ENCODE measurements at places on chromosomes 7 and 10.

GRCh38 chr10:124741922-124742412 is 2.2 kb downstream of the FAM53B start:
- ATAC-seq = no peak

DNA sequence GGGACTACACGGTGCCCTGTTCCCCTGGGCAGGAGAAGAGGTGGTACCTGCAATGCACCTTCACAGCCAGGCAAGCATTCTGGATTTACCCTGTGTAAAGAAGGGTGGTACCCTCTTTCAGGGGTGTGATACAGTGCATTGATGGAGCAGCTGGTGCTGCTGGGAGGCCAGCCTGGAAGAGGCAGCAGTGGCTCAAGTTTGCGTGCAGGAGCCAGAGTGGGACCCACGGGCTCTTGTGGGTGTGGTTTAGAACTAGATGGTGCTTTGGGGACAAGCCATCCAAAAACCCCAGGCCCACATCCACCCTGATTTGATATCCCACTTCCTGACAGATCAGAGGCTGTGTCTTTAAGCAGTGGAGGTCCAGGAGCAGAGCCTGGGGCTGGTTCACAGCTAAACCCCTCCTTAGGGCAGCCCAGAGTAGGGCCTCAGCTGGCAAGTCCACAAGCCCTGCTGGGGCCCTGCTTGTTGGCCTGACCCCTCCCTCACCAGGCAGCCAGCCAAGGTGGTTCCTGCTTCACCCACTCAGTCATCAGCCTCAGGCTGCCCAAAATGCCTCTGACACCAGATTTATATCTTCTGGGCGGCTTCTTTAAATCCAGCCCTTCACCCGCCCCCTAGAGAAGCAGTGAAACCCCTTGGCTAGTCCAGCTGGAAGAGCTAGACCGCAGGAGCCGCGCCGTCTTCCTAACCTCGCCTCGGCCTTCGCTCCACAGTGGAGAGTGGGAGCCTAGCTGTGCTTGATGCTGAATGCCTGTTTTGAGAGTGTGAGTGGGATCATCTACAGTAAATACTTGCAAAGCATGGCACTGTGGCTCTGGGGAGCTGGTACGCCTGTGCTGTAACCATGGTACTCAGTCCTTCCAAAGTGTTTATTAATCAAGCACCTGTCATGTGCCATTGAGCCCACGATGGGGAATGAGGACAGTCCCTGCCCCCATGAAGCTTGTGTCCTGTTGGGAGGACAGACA is 1.4 kb upstream of the ASIC3 start:
- no peak for ATAC-seq

DNA sequence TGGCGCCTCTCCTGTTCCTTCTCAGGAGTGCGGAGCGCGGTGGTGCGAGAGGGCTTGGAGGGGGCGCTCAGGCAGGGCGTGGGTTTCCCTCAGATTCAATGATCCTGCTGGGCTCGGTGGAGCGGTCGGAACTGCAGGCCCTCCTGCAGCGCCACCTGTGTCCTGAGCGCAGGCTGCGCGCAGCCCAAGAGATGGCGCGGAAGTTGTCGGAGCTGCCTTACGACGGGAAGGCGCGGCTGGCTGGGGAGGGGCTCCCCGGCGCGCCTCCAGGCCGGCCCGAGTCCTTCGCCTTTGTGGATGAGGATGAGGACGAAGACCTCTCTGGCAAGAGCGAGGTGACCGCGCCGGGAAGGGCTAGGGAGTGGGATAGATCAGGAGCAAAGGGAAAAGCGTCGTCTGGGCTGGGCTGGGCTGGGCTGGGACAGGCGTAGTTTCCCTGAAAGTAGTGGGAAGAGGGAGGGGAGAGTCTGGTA is 17.0 kb downstream of the FAM131B start:
- peak; percentile 95 for ATAC-seq

GRCh38 chr10:33115738-33116719 is 158.0 kb upstream of the ITGB1 start:
- ATAC-seq = peak; percentile 17

- no peak for ATAC-seq
Measured at GRCh38 chr7:79091661-79092060, 361.8 kb downstream of the MAGI2 start.

DNA sequence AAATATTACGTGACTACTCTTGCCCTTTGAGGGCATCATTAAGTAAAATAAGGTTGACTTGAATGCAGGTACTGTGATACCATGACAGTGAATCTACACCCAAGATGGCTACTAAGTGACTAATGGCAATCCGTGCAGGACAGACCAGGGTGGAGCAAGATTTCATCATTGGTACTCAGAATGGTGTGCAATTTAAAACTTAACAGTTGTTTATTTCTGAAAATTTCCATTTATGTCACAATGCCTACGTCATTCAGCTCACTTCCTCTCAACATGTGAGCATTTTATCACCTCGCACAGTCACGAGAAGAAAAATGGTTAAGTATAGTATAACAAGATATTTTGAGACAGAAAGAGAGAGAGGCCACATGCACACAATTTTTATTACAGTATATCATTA is 50.3 kb upstream of the MET start:
- ATAC-seq = no peak

DNA sequence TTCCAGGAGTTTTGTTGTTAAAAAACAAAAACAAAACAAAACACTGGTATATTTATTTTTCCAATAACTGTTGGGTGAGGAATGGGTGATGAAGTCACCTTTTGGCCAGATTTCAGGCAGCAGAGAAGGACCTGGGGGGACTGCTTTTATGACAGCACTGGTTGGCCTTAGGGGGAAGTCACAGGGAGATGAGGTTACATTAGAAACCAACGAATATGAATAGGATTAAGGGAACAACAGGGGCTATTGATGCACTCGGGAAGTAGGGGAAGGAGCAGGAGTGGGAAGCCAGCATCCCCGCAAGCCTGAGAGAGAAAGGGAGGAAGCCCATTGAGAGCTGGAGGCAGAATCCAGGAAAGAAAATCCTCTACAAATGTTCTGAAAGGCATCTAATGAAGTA is 958.4 kb downstream of the TYW1 start:
- no peak for ATAC-seq

DNA sequence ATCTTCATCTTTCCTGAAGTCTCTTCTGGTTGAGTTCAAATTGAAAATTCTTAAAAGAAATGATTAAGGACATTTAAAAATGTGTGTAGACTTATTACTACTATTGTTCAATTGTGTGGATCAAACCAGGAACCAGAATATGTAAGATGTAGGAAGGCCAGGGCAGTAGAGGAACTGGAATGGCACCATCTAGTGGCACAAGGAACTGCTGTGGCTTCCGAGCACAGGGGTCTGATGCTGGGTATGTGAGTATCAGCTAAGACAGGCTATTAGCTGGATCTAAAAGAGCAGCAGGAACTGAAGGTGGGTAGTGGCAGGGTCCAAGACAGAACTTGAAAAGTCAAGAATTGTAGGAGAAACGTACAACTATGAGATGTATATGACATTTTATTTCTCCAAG is 247.3 kb downstream of the SEMA3A start:
- ATAC-seq = no peak

GRCh38 chr10:123771877-123772644 is 105.9 kb downstream of the GPR26 start:
- ATAC-seq = no peak

- ATAC-seq = no peak
Measured at GRCh38 chr7:108456845-108457540, 757 bp upstream of the NRCAM start.

- no peak for ATAC-seq
Measured at GRCh38 chr7:78690174-78690573, 763.3 kb downstream of the MAGI2 start.

GRCh38 chr7:55173671-55174070 is 154.9 kb downstream of the EGFR start:
- ATAC-seq = no peak

DNA sequence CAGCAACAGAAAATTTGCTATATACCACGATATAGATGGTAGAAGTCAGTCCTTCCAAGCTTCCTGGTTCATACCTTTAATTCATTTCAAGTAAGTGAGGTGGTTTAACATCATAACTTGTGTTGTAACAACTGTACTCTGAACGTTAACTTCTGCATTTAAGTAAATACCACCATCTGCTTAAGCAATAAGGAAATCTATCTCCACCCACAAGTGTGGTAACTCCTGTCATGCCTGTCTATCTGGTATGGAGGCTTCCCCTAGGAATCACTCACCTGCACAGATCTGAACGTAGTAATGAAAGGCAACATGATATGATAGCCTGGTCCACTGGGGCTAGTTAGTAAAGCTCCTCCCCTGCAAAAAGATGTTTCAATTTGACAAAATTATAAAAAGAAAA is 2.3 kb downstream of the ERLIN1 start:
- ATAC-seq = no peak
